ENCODE measurements at places on chromosomes 3 and 15.

DNA sequence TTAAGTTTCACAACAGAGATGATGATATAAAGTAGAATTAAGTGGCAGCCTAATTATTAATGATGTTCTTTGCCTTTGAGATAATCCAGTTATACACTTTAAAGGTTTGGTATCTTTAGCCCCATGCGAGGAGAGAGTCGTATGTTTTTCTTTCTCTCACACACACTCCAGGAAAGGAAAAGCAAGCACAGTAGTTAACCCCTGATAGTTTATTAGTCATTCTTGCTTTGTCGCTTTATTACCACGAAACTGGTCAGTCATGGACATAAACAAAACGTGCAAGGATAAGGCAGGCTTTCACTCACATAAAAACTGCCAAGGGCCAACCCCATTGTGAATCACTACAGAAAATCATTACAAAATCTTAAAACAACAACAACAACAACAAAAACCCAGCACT is 866.9 kb downstream of the FHIT start:
- DNase-seq, result no peak

GRCh38 chr3:52246728-52247408 is 1.3 kb downstream of the PPM1M start:
- peak; percentile 25 for DNase-seq

GRCh38 chr3:29420106-29420505 is 139.2 kb downstream of the RBMS3 start:
- no peak for DNase-seq

- no peak for DNase-seq
These were observed 662.0 kb downstream of the SQOR start for GRCh38 chr15:46296797-46297196.

DNA sequence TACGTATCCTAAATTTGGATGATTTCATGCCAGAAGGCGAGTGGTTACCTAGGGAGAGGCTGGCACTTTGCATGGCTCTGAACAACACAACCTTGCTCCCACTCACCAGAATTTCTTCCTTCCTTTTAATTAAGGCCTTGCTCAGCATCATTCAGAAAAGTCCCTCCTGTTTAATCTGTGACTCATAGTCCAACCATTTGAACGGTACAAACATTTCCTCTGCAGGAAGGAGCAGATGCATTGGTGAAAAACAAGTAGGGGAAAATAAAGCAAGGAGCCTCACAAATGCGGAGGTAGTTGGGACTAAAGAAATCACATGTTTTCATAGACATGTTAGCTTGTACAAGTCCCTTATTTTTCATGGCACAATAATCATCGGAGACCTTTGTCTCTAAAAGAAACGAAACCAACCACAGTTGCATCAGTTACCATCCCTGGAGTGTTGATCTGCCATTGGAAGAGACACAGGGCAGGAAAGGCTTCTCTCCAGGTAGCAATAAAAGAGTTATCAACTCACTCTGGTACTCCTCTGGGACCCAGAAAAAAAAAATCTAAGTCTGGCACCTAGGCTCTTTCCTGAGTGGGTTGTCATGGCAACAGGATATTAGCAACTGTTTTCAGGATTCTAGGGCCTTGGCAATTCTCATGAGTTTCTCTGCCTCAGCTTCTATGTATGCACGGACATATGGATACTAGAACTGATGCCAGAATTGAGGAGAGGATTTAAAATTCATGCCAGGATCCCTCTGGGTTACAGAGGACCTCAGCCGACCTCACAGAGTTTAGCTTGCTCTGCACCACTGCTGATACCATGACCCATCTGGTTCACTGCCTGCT is 255.4 kb upstream of the ARPP21 start:
- DNase-seq, result no peak

DNA sequence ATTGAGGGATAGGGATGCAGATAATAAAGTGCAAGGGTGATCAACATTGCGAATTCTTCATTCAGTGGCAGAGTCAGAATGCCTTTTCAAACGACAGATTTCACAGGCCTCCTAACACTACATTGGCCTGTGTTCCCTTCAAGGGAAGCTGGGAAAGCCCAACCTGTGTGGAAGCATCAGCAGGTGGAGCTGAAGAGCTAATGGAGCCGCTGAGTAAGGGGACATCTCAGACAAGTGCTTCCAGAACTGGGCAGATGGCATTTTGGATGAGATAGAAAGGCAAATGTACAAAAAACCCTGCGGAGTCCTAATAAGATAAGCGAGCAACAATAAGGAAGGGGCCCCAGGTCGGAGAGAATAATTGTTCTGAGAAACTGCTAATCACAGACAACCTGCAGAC is 8.5 kb upstream of the SLC24A5 start:
- no peak for DNase-seq

GRCh38 chr3:123126653-123127052 is 59.8 kb downstream of the PDIA5 start:
- no peak for DNase-seq

DNA sequence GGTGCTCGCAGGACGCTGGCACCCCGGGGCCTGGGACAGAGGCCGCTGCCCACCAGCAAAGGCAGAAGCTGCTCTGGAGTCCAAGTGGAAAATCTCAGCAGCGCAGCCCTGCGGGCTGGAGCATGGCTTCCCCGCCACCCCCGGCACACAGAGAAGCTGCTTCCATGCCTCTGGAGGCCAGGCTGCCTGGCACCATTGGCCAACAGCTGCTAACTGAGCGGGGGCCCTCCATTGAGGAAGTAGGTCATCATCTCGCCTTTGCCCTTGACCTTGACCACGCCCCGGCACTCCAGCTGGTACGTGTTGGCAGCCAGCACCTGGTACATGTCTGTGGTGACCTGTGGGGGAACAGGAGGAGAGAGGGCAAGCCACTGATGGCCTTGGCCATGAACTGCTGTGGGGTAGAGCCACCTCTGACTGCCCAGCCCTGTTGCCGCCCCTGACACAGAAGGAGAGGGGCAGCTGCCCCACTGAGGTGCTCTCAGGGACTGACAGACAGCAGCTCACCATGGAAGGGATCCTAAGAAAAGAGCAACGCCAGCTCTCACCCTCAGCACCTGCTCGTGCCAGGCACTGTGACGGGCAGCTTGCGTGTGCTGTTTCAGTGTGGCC is 82.8 kb downstream of the SEC22A start:
- DNase-seq, result peak; percentile 45

- DNase-seq, result no peak
These were observed 13.4 kb upstream of the TRH start for GRCh38 chr3:129961141-129961541.

DNA sequence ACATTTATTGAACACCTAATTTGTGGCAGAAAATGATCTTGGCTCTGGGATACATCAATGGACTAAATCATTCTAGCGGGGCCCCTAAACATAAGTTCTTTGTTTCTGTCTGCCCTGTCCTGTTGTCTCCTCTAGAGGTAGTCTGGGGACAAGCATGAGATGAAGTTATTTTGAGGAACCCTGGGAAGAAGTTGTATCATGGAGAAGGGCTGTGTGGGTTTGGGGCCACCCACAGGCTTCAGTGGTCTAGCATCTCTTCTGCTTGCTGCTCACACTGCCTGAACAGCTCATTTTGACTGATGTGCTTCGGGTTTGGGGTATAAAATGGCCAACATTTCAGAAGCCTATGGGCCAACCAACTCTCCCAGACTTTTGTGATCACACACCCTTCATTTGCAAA is 50.3 kb upstream of the OSBPL11 start:
- no peak for DNase-seq

- DNase-seq, result no peak
These were observed 45.3 kb upstream of the SPESP1 start for GRCh38 chr15:68885070-68885469.

DNA sequence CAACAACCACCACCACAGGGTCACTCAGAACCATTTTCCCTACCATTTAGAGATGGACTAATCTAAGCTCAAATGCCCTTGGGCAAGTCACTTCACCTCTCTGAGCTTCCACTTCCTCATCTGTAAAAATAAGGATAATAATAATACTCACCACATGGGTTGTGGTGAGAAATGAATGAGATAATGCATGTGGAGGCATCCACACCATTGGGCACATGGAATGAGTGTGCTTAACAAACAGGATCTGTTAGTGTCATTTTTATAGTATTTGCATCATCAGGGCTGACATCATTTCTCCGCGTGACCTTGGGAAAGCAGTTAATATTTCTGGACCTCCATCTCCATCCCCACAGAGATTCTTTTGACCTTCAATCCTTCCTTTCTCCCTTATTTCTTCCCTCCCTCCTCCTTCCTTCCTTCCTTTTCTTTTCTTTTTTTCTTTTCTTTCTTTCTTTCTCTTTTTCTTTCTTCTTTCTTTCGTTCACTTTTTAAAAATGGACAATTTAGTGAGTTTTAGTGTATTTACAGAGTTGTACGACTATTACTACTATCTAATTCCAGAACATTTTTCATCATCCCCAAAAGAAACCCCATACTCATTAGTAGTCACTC is 7.7 kb upstream of the RFT1 start:
- DNase-seq, result no peak

DNA sequence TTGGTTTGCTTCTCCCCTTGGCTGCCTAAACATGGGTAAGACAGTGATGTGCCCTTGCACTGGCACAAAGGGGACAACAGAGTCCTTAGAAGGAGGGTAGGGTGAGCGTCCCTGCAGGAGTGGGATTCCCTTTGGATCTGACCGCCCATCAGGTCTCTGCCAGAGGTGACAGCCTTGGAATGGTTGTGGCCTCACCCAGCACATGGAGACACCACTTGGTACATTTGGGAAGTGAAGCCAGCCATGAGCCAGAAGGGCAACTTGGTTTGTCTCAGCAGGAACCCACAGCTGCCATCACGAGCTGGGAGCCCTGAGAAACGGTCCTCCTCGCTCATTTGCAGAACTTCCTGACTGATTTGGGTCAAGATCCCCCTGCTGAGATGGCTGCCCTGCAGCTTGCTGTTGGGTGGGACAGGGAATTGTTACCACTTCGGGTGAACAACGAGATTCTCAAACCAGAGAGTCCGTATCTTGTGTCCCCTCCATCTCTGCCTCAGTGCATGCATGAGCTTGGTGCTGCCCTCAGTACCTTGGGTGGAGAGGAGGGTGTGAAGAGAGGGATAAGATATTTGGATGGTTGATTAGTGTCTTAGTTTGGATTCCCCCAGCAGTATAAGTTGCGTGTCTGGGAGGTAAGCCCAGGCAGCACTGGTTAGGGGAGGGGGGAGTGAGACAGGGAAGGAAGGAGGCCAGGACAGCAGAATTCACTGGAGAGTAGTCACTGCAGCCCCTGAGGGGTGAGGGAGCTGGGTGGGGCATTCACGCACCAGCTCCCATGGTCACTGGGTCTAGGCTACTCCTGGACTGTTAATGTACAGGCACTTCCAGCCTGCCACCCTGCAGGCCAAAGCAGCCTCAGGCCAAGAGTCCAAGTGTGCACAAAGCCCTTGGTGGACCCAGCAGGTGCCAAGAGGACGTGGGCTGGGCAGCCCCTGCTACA is 168.8 kb upstream of the TOPAZ1 start:
- DNase-seq, result no peak

- no peak for DNase-seq
These were observed 4.6 kb downstream of the TPRA1 start for GRCh38 chr3:127585813-127586413.

DNA sequence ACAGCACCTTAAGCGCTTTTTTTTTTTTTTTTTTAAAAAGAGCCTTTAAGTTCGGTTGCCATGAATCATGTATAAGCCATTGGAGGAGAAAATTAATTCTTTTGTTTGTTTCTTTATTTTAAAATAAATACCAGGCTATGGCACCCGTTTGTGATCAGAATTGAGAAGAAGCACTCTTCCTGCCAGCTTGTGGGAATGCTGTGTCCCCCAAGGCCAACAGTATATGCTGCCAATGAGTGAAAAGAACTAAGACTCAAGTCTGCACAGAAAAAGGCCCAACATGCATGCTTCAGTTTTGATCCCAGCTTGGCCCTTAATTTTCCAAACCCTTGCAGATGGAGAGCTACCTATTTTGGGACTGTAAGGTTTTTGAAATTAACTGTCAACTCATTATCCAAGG is 90.5 kb downstream of the LRRC3B start:
- DNase-seq, result no peak

- DNase-seq, result no peak
These were observed 6.9 kb upstream of the SACM1L start for GRCh38 chr3:45682311-45682710.

GRCh38 chr3:187920030-187920429 is 174.8 kb upstream of the BCL6 start:
- DNase-seq, result no peak

GRCh38 chr3:164377466-164377865 is 700.8 kb downstream of the SI start:
- DNase-seq, result no peak

- no peak for DNase-seq
These were observed 81.5 kb downstream of the DIPK2A start for GRCh38 chr3:144053121-144053520.

- no peak for DNase-seq
These were observed 115.9 kb downstream of the TOP2B start for GRCh38 chr3:25548836-25549235.

- DNase-seq, result no peak
These were observed 38.4 kb downstream of the ITPR1 start for GRCh38 chr3:4531478-4532025.

- peak; percentile 61 for DNase-seq
These were observed at the start of gene PCSK6 for GRCh38 chr15:101489599-101490407. PCSK6 (minus strand) TSS chr15:101489707; CDS start chr15:101489670, 37 bp downstream.

- no peak for DNase-seq
These were observed 124.1 kb downstream of the FILIP1L start for GRCh38 chr3:99990179-99990578.

DNA sequence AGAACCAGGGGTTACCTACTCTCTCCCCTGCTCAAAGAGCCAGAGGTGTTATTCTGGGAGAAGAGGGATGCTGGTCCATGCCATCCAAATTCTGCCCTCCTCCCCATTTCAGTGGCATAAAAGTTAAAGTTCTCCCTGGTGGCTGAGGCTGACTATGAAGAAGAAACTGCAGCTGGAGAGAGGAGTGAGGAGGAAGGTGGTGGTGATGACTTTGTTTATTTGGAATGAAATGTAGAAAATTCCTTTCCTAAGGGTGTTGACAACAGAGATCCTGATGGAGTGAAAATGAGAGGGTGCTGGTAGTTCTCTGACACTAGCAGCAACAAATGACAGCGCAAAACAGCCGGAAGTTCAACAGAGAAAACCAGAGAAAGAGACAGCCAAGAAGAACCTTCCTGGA is 100.4 kb downstream of the PCCB start:
- DNase-seq, result no peak

DNA sequence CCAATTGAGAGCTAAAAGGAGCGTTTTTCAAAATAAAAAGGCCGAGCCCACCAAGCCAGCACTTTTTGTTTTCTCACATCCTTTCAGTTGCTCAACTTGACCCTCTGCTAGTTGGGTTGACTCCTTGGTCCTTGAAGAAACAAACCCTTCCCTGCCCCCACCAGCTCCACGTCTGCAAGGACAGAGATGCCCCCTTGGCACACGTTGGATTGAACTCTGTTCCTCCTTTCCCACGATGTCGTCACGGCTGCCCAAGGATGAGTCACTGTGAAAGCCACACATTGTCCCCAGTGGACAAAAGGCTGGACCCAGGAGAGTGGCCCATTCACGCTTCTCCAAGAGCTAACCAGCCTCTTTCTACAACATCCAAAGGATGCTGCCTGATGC is 43.0 kb upstream of the SPATA12 start:
- no peak for DNase-seq

GRCh38 chr15:78981532-78982313 is 36.9 kb upstream of the CTSH start:
- no peak for DNase-seq

Data from left ventricle myocardium inferior (tissue), 1 donor.